ENCODE measurements at places on chromosomes 13 and 19. TPM values are rescaled to one million over a fixed set of nuclear protein-coding genes. Genes with fewer than 3 reads are reported as not detected.

GRCh38 chr19:16585808-16586476 lies 13.7 kb upstream of the SLC35E1 start:
- no peak for DNase-seq

- DNase-seq = no peak
Measured at GRCh38 chr19:7552781-7553180, 17.3 kb downstream of the PNPLA6 start.

Gene ZNF580
- polyA plus RNA-seq = 60.5 TPM

DNA sequence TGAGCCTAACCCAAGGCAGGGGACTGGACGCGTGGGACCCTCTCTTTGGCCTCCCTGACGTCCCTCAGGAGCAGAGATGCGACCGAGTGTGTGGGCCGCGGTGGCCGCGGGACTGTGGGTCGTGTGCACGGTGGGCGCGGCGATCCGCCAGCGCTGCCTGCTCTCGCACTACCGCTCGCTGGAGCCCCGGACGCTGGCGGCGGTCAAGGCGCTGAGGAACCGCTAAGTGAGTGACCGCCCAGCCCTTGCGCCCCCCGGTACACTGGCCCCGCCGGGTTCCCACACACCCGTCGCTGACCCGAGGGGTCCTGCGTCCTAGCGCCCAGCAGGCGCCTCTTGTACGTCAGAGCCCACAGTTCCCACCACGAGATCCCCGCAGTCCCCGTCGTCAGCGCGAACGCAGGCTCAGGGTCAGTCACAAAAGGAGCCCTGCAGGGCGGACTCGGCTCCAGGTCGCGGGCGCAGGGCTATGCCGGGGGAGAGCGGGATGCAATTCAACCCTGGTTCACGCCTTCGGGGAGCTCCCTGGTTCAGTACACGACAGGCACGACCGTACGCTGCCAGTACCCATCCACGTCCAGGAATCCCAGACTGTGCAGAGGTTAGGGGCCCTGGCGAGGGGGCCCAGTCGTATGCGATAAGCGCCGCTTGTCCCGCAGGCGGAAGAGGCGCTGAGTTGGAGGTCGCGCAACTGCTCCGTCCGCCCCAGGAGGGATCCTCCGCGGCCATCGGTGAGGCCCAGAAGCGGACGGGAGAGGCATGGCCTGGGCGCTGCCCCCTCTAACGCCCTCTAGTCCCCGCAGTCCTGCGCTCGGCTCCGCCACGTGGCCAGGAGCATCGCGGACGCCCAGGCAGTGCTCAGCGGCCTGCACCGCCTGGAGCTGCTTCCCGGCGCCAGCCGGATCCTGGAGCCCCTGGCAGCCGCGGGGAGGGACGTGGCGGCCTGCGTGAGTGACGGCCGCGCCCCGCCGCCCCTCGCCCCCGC lies 3.6 kb upstream of the IFNL2 start:
- no peak for DNase-seq

GRCh38 chr19:6457958-6458694 lies 1.5 kb downstream of the SLC25A23 start:
- DNase-seq = no peak

Gene NAT14
- 58.9 TPM for polyA plus RNA-seq

Gene TMEM38A
- polyA plus RNA-seq = 10.0 TPM

DNA sequence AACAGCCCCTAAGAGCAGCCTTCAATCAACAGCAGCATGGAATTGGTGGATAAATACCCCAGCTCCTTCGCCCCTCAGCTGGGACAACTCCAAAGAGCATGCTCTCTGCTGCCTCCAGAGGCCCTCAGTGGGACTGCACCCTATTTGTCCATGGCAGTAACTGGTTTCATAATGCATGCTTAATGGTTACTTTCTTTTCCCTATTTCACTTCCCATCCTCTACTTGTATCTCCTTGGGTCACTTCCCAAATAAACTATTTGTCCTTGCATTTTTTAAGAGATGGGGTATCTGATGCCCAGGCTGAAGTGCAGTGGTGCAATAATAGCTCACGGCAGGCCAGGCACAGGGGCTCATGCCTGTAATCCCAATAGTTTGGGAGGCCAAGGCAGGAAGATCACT lies 13.5 kb upstream of the TPM4 start:
- DNase-seq = no peak

DNA sequence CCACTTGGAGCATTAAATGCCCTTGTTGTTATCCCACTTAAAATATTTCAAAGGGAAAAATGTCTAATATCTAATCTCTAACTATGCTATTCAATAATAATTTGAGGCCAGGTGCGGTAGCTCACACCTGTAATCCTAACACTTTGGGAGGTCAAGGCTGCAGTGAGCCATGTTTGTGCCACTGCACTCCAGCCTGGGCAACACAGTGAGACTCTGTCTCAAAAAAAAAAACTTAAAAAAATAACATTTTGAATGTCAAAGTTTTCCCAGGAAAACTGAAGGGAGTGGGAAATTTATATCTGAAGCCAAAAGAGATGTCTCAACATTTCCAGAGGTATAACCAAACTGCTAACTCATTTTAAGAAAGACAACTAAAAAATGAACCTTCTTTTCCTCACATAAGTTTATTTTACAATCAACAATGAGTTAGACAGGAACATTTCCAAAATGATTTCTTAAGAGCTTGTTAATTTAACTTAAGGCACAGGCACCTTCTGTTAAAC lies 47.9 kb downstream of the CAB39L start:
- no peak for DNase-seq

Gene MYH14
- polyA plus RNA-seq = 25.8 TPM

GRCh38 chr13:27203854-27204253 lies 32.2 kb upstream of the USP12 start:
- no peak for DNase-seq

Gene C19orf85
- polyA plus RNA-seq = not detected

Gene STAP2
- polyA plus RNA-seq = 24.4 TPM

- no peak for DNase-seq
Measured at GRCh38 chr13:26255691-26256277, 1.9 kb downstream of the CDK8 start.

Gene NDUFA3
- 156 TPM for polyA plus RNA-seq

DNA sequence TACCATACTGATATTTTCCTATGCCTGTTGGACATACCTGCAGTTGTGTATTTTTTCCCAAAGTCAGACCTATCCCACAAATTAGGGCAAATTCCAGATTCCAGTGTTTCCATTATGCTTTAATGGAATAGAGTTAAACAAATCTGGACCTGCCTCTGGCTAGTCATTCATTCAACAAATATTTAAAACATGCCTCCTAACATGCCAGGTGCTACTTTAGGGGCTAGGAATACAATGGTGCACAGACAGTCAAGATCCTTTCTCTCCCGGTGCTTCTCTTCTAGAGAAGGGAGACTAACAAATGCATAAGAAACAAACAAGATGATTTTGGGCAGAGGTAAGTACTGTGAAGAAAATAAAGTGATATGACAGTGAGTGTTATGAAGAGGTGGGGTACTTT lies 7.5 kb upstream of the WDFY2 start:
- no peak for DNase-seq

Gene ZNF20
- polyA plus RNA-seq = 6.1 TPM

Gene CEACAM8
- 0.08 TPM for polyA plus RNA-seq

DNA sequence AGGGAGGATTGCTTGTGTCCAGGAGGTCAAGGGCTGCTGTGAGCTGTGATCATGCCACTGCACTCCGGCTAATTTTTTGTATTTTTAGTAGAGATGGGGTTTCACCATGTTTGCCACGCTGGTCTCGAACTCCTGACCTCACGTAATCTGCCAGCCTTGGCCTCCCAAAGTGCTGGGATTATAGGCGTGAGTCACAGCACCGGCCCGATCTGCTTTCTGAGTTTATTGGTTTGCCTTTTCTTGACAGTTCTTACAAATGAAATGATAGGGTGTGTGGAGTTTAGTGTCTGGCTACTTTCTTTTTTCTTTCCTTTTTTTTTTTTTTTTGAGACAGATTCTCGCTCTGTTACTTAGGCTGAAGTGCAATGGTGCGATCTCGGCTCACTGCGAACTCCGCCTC lies 848 bp downstream of the C19orf44 start:
- DNase-seq = no peak

Gene PRR19
- polyA plus RNA-seq = 2.9 TPM

DNA sequence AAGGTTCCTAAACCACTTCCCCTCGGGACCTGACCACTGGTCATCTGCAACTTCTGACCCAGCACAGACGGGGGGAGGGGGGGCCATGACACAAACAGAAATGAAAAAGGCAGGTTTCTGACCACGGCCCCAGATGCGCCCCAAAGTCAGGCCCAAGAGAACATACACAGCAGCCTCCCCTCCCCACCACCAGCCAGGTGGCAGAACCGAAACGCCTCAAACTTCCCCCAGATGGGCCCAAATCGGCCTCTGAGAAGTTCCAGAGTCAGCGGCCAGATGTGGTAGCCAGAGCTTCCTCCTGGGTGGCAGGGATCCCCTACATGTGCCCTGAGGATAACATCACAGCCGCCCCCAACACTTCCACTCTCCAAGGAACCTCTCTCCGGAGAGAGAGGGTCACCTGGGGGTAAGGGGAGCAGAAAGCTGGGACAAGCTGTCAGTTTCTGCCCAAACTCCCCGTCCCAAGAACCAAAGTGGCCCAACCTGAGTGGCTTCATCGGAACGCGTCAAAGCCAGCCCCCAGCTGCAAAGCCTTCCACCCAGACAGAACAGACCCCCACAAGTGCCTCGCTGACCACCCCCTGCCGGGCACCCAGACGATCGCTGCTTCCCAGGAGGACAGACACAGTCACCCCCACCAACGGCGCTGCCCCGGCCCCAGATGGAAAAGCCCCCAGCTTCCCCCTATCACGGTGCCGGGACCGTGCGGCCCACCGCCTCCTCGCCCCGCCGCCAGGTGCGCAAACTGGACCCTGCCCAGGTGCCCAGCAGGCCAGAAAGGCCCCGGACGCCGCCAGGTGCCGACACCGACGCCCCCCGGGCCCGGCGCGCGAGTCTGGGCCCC lies 800 bp downstream of the ELL start:
- DNase-seq = no peak

DNA sequence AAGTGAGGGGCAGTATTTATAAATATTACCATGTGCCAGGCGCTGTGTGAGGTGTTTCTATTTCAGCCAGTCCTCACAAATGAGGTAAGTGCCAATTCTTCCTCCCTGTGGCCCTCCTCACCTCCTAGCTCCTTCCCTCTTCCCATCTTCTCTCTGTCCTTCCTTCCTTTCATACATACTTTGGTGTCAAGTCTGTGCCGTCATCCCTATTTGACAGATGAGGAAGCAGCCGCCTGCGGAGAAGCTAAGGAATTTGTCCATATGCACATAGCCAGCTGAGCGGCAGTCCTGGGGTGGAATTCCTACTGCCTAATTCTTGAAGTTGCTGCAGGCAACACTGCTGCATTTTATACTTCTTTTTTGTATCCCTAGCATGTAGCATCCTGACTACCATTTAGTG lies 150.8 kb downstream of the B3GLCT start:
- no peak for DNase-seq

DNA sequence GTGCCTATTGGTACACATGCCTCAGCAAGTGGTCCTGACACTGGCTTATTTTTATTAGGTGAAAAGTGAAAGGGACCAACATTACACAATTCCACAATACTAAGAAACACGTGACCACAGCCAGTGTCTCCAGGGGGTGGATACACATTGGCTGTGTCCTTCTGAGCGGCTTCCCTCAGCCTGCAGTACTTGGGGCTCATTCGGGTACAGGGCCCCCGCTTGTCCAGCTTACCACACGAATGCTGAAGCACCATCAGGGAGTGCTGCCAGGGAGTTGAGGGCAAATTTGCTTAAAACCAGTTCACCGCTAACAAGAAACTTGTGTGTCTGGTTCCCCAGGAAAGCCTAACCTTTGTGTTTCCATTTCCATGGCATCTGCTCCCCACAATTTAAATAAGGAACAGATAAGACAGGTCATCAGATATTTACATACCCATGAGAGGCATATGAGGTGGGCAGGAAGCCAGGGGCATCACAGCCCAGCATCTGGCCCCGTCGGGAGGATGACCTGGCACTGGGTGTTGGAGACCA lies 23.3 kb downstream of the PBX4 start:
- DNase-seq = no peak

GRCh38 chr13:31101472-31102170 lies 60.1 kb downstream of the HSPH1 start:
- no peak for DNase-seq

Gene TYK2
- 151 TPM for polyA plus RNA-seq

Gene FFAR3
- polyA plus RNA-seq = not detected

Gene NUFIP1
- 11.7 TPM for polyA plus RNA-seq

DNA sequence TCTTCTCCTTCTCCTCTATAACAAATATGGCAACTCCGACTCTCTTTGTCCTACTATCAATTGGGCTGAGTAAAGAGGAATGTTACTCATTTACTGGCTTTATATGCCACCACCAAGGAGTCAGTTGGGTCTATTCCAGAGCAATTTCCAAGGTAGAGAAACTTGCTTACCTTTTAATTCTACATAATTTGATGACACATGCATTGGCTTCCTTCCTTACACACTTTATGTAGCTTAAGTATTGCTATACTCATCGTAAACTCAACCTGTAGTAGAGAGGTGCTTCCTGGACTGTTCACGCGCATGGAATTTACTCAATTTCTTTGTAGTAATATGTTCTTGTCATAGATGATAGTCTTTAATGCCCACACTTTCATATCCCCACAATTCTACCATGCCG lies 160.7 kb downstream of the LMO7 start:
- DNase-seq = no peak

Gene S1PR2
- polyA plus RNA-seq = 12.3 TPM

- DNase-seq = no peak
Measured at GRCh38 chr19:9150650-9151049, 10.5 kb downstream of the ZNF317 start.

- no peak for DNase-seq
Measured at GRCh38 chr19:13962699-13963602, 10.6 kb downstream of the DCAF15 start.

DNA sequence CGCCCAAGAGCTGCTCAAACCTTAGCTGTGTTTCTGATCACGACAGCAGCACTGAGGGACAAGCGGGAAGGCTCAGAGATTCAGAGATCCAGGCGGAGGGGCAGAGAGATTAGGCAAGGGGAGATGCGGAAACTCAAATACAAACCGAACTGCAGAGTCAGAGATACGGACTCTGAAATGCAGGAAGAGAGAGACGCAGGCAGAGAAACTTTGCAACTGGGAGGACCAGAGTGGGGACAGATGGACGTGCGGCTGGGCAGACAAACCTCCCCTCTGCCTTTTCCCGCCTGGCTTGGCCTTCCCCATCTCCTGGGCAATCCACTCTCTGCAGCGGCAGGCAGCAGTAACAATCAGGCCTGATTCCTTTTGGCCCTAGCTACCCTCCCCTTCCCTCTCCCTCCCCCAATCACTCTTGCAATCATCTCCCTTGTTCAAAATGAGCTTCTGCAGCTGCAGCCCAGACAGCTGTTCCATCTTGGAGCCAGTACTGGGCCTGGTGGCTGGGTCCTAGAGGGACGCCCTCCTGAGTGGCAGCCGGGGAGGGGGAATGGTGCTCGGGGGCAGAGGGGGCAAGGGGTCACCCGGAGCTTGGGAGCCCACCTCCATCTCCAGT lies 29.7 kb downstream of the OLFM2 start:
- DNase-seq = no peak
